ENCODE measurements at places on chromosomes 1 and 21. TPM values are rescaled to one million over a fixed set of nuclear protein-coding genes. Genes with fewer than 3 reads are reported as not detected.

The OR10J1 gene
- not detected for total RNA-seq

The PLA2G2A gene
- total RNA-seq: not detected

The ZMYM4 gene
- 95.5 TPM for total RNA-seq

The OLFM3 gene
- total RNA-seq: 18.5 TPM

The CNIH3 gene
- 34.7 TPM for total RNA-seq
